Effector memory CD4-positive, alpha-beta T cell (primary cell): ENCODE measurements at places on chromosomes 7 and 10.

DNA sequence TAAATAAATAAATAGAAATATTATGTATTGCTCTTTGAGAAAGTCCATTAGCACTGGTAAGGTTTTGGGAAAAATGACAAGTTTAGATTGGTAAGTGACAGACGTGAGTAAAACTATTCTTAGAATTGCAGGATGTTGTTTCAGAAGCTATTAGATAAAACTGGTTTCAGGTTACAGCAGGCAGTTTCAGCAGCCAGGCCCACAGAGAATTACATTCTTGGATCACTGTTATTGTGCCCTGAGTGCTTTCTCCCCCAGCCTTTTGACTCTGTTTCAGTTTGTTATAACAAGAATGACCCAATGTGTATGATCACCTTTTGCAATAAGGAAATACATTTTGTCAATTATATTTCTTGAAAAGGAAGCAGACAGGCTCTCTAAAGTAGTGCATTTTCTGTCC, 86.5 kb downstream of the DKK1 start:
- DNase-seq, result no peak

DNA sequence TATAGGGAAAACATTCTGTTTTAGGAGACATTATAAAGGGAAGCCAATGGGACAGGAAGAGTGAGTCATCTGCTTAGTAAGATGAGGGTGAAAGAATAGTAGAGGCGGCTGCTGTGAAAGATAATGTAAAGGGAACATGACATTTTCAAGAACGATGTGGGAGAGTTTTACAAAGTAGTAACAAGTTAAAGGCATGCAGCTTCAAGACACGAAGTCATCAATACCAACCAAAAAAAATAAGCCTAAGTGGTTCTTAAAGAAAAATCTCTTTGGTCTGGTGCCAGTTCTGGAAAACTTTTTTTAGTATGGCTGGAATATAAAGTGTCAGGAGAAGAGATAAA, 6.1 kb downstream of the GSTO1 start:
- DNase-seq, result no peak

- DNase-seq, result no peak
These were observed 21.3 kb downstream of the MDH2 start for GRCh38 chr7:76069238-76069638.

GRCh38 chr7:98137134-98137825, 30.6 kb downstream of the LMTK2 start:
- DNase-seq, result no peak

DNA sequence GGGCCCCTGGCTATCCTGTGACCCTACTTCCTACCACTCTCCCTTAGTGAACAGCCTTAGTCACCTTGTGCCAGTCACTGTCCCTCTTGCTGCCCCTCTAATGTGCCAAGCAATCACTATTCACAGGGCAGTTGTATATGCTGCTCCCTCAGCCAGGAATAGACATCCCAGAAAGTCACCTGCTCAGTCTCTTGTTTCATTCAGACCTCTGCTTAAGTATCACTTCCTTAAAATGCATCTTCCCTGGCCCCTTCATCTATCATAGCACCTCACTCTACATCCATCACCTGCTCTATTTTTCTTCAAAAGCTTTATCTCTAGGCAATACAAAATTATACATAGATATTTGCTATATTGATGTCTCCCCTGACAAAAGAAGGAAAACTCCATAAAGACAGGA, 328.4 kb upstream of the NFE2L3 start:
- no peak for DNase-seq

DNA sequence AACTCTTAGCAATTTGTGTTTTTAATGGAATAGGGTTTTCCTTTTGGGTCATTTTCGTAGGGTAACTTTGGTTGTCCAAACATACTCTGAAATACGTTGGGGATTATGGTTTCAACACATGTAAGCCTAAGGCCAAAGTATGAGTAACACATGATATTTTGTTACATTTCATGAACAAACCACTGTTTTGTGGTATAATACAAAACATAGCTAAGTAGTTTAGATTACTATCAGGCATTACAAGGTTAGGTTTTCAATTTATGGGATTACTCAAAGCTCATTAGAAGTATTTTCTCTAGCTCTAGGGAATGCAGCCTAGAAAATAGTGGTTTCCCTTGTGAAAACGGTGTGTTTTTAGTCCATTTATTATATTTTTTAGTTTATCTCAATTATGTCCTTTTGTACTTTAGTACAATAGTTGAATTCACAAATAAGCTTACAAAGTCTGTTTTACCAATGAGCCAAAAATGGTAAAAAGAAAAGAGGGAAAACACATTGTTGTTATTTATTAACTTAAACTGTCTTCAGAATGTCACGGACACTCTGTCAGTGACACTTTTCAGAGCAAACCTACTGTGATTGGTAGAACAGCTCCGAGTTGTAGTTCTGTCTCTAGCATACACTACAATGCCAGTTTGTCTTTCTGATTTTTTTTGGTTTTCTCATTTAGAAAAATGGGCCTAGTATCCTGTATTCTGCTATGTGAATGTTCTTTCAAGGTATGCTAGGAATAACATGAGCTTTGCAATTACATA, 473.7 kb downstream of the SUGCT start:
- DNase-seq, result no peak

DNA sequence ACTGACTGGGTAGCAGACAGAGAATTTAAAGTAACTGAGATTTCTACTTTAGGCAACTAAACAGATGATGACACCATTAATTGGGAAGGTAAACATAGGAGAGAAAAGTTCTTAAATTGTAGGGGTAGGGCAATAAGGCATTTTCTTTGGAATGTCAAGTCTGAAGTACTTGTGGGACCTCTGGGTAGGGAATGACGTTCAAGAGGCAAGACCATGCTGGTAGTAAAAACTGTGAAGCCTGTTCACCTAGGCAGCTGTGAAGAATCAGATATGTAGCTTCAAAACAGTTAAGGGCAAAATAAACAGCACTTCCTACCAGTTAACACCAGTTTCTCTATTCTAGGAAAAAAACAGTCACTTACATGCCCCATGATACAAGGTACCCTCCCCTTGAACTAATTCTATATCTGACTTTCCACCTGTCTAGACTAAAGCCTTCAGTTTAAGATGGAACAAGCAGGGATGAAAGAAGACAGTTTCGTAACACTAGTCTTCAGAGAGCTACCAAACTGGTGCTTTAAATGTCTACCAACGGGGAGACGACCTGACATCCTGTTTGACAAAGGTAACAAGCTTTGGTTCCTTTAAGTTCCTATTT, 63.1 kb upstream of the KCNIP2 start:
- DNase-seq, result no peak

DNA sequence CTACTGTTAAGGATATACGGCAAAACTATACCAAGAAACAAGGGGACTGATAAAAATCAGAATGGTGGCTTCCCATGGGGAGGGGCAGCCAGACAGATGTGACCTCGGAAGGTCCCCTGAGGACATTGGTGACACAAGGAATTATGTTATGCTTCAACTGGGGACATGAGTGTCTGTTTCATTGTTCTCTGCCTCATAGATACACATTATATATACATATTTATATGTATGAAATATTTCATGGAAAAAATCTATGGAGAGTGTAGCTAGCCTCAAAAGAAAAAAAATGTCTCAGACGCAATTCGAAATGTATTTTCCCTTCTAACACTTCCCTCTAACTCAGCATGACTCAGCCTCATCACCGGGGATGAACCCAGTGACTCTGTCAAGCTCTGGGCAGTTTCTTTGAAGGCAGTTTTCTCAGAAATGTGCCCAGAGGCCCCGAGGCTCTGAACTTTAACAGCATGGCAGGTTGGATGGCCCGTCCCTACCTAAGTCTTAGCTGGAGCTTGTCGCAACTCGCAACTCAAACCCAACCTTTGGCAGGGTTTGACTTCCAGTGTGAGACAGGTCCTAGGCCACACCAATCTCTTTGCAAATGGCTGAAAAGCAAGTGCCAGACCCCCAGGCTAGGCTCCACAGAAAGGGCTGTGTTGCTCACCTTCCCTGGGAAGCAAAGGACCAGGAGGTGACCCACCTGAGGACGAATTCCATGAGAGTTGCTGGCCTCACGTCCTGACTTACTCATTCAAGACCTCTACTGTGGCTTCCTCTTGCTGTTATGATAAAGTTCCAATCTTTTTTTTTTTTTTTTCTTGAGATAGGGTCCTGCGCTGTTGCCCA, 86.9 kb downstream of the CARD11 start:
- DNase-seq, result no peak

DNA sequence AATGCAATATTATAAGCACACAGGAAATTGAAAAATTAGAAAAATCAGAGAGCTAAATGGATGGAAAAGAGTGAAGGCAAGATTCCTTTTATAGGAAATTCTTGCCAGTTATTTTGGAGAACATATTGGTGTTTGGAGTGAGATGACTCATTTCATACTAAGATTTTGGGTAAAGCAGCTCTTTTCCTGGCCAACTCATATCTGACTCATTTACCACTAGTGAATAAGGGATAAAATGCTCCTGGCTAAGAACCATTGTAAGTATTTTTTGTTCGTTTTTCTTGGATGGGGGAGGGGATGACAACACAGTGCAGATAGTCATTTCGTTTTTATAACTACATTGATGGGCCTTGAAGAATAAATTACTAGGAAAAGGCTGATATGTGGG, 139.3 kb downstream of the TWIST1 start:
- no peak for DNase-seq

DNA sequence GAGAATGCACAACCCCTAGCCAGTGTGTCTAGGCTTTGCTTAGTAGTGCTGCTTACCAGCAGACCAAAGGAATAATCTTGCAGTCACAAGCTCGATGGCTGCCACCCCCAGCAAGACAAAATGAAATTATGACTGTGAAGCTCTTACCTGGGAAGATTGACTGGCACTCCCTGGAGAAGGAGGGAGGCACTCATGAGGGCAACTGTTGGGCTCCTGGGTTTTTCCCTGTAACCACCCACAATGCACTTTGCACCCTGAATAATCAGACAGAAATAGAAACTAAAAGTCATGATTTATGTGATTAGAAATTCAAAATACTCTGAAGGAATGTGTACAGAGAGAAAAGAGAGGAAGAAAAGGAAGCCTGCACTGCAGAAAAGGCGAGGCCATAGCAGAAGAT, 144.3 kb upstream of the DGKB start:
- DNase-seq, result no peak

DNA sequence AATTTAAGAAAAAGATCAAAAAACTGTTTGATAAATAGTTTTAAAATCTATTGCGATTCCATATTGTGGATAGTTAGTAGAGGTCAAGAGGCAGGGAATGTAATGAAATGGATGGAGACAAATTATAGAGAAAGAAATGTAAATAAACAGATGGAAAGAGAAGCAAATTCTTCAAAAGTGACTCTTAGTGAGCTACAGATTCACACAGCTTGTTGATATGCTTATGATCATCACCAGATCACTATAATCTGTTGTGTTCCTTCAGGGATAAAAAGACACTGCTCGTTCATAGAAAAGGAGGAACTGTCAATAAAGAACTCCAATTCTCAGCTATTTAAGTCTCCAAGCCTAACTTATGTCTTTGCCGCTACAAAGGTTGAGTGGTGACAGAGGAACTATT, 251.4 kb upstream of the SEMA3C start:
- no peak for DNase-seq

- DNase-seq, result no peak
These were observed 32.4 kb downstream of the GPRIN2 start for GRCh38 chr10:46523962-46524471.

DNA sequence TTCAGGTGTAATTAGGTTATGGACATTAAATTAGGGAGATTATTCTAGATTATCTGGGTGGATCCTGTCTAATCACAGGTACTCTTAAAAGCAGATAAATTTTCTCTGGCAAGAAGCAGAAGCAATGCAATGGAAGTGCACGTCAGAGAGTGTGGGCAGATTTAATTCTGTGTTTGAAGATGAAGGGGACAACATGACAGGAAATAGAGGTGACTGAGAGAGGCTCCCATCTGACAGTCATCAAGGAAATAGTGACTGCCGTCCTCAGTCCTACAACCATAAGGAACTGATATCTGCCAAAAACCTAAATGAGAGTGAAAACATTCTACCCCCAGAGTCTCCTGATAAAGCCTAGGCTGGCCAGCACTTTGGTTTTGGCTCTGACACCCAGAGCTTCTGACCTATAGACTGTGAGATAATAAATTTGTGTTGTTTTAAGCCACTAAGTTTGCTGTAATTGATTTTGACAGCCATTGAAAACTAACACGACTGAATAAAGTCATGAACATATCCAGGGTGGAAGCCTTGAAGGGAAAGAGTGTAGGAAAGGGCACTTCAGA, 30.5 kb upstream of the DDX50 start:
- no peak for DNase-seq

GRCh38 chr7:114415064-114415989, 712 bp downstream of the FOXP2 start:
- no peak for DNase-seq

DNA sequence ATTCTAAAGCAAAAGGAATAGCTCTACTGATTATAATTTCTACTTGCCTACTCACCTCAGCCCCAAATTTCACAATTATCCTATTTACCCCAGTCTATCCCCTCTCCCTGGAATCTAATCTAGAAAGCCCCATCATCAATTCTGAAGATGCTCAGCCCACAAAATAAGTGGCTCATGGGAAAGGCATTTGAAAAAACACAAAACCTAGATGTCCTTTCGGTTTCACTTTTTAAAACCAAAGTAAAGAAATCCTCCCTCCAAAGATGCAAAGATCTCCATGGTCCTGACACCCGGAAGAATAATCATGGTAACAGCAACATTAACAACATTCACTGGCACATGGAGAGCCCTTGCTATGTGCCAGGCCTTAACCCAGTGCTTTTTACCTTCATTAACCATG, 224.8 kb downstream of the FGFR2 start:
- no peak for DNase-seq

GRCh38 chr7:128997181-128997580, 57.7 kb downstream of the TNPO3 start:
- no peak for DNase-seq

GRCh38 chr7:47119261-47119865, 462.5 kb downstream of the TNS3 start:
- DNase-seq, result no peak

DNA sequence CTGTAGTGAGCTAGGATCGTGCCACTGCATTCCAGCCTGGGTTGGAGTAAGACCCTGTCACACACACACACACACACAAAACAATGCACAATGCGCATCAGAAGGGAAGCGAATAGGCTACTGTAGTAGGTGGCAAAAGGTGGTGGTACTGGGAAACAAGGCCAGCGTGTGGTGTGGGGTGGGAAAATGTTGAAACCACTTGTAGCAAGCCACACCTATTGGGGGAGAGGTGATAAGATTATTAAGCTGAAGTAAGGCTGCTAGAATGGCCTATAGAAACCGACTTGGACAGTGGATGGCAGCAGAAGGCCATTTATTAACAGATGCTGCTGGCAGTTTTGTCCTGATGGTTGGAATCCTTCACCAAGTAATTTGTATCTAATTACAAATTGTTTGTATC, 7.2 kb upstream of the CHCHD1 start:
- DNase-seq, result no peak

DNA sequence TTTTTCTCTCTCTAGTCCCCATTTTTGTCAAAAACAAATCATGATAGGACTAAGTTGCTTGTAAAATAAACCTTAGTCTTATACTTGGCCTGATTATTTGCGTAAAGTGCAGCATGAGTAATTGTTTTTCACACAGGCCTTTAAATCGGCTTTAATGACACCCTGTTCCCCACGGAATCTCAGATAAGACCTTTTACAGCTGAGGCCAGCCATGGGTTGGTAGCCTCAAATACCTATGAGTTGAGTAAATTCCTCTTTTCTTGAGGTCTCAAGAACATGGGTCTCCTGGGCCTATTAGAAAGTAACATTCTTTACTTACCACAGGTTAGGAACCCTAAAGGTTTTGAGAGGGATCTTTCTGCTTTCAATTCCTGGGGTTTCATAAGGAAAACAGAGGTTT, 761.0 kb upstream of the PHF14 start:
- no peak for DNase-seq

- no peak for DNase-seq
These were observed 1249.1 kb downstream of the TYW1 start for GRCh38 chr7:68245688-68246087.

- no peak for DNase-seq
These were observed 93.7 kb downstream of the FZD1 start for GRCh38 chr7:91357901-91358300.
